Left hindlimb (tissue), 1 donor: ENCODE measurements at places on chromosomes 1 and 21.

GRCh38 chr1:65146908-65147423 lies 1.0 kb upstream of the AK4 start:
- DNase-seq = no peak

- DNase-seq = peak; percentile 87
These were observed 516 bp downstream of the TBX15 start for GRCh38 chr1:118987468-118988185.

- peak; percentile 80 for DNase-seq
These were observed 8.0 kb downstream of the FAAH start for GRCh38 chr1:46401964-46402626.

DNA sequence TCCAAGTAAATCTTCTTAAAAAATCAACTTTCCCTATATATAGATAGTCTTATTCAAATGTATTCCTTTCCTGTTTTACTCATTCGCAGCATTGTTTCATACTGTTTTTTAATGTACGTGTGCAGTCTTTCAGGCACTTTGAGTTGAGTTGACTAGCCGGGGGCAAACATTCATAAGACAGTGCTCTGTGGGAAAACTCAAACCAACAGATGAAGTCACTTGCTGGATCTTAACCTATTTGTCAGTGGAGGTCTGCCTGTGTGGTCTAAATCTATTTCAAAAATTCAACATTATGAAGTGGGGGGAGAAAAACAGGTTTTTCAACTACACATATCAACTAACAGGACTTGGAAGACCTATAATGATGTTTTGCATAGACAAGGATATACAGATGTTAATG lies 6.2 kb downstream of the HSD11B1 start:
- no peak for DNase-seq

GRCh38 chr1:4736254-4736653 lies 81.8 kb downstream of the AJAP1 start:
- no peak for DNase-seq

GRCh38 chr1:161736335-161736969 lies 13.1 kb upstream of the DUSP12 start:
- DNase-seq = no peak

- peak; percentile 83 for DNase-seq
These were observed 15.2 kb downstream of the GPR161 start for GRCh38 chr1:168121401-168122011.

DNA sequence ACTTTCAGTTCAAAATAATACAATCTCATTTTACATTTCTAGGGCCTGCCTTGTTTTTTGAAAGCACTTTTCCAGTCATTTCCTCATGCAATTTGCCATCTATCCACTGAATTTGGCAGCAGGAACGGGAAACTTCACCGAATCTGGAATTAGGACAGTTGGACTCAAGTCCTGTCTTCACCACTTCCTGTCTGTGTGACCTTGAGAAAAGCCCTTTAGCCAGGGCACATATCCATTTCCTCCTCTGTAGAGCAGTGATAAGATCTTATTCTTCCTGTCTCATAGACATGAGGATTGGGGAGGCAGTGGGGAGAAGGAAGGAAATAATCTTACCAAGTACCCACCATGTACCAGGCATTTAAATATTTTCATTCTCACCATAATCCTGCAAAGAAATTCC lies 12.0 kb downstream of the VAV3 start:
- no peak for DNase-seq
